ENCODE measurements at places on chromosomes 4 and X. TPM values are rescaled to one million over a fixed set of nuclear protein-coding genes. Genes with fewer than 3 reads are reported as not detected.

TIMP1 gene
- 388 TPM for total RNA-seq

PPP2R2C gene
- total RNA-seq = 0.15 TPM

ENPEP gene
- total RNA-seq = 0.15 TPM

MAGEC1 gene
- not detected for total RNA-seq

ARMCX4 gene
- 1.8 TPM for total RNA-seq

EPGN gene
- not detected for total RNA-seq

SMAD1 gene
- total RNA-seq = 14.8 TPM

TMPRSS11A gene
- not detected for total RNA-seq

TRO gene
- 20.8 TPM for total RNA-seq

SYP gene
- 0.15 TPM for total RNA-seq

MMRN1 gene
- total RNA-seq = not detected

APLN gene
- total RNA-seq = 0.34 TPM

RTL3 gene
- 0.50 TPM for total RNA-seq

CDS1 gene
- total RNA-seq = 0.34 TPM

ANAPC10 gene
- 19.5 TPM for total RNA-seq

MAGEA9B gene
- not detected for total RNA-seq

CXCL8 gene
- 5.6 TPM for total RNA-seq

CXCL11 gene
- total RNA-seq = not detected

KLHL4 gene
- 0.50 TPM for total RNA-seq

SUPT20HL1 gene
- not detected for total RNA-seq

LINC00632 gene
- 5.2 TPM for total RNA-seq

INTS6L gene
- 1.8 TPM for total RNA-seq

SATL1 gene
- not detected for total RNA-seq

LUZP4 gene
- not detected for total RNA-seq
